C1 segment of cervical spinal cord (tissue), 14 donors: ENCODE measurements at places on chromosomes 7 and 10.

DNA sequence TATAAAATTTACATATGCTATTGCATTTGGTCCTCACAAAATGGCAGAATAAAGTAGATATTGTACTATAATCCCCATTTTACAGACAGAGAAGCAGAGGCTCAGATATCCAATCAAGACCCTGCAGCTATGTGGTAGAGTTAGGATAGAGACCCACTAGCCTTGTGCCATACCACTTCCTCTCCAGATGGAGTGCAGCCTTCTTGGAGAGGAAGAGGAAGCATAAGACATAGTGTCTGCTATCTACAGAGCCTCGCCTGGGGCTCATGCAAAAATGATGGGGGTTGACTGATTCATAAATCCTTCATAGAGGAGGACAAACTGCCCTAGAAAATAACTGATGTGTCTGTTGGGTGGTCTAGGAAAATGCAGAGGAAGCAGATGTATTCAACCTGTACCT is 447.3 kb downstream of the KCNMA1 start:
- no peak for DNase-seq

GRCh38 chr10:10845826-10846503 is 171.7 kb upstream of the CELF2 start:
- DNase-seq, result no peak

- DNase-seq, result no peak
Observed at GRCh38 chr10:23448802-23449570, 10.1 kb downstream of the OTUD1 start.

GRCh38 chr10:126576336-126576735 is 94.2 kb downstream of the C10orf90 start:
- no peak for DNase-seq

DNA sequence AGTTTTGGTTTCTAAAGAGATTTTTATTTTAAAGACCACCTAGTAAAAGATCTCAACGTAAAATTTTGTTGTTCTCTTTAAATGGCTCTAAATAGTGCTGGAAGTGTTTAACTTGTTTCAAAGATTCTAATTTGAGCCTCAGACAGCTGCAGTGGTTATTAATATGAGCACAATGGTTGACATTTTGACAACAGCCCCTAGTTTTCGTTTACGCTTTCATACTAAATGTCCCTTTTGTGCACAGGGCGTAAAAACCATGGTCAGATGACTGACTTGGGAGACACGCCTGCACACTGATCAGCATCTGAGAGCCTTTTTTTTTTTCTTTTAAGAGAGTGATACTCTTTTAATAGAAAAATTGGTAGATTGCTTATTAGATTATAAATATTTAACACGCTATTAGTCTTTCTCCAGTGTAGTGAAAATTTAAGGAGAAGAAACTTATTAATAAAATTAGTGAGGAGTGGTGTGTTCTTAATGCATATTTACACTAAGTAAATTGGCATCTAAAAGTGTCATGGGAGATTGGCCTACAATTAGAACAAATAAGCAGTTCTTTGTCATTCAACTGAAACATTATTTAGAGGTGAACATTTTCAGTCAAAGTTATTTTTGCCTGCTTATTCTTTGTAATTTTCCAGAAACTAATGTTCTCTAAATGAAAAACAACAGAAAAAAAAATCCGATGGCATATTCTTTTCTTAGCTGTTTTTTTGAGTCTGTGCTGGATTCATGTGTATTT is 182.8 kb upstream of the PHYHIPL start:
- no peak for DNase-seq

GRCh38 chr7:158858592-158859503 is 2.5 kb downstream of the DYNC2I1 start:
- DNase-seq, result no peak

DNA sequence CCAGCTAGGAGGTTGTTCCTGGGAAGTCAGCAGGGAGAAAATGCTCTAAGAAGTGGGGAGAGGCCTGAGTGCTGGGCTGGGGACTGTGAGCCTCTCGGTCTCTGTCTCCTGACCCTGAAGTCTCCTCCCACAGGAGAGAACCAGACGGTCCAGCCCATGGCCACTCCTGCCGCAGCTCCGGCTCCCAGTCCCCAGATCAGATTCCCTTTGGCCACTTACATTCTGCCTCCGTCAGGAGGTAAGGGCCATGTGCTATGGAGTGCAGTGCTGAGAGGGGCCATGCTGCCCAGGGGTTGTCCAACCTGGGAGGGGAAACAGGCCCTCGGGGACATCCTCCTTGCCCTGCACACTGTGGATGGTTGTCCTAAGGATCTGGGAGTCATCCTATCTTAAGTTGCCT is 21.3 kb upstream of the ZNF467 start:
- DNase-seq, result no peak

DNA sequence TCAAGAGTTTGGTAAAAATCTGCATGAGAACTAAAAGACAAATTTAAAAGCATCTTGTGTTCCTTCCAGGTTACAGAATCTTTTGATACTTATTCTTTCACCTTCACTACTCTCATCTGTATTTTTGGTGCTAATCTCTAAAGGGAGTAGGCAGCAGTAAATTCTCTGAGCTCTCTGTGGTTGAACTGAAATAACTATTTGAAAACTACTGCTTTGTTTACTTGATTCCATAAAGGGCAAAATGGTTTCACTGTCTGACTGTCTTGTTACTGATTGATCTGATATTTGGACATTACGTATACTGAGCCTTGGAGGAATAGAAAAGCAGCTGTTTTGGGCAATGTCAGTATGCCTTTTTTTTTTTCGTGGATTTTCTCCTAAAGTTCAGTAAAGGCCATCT is 103.3 kb downstream of the CHRM2 start:
- DNase-seq, result no peak

DNA sequence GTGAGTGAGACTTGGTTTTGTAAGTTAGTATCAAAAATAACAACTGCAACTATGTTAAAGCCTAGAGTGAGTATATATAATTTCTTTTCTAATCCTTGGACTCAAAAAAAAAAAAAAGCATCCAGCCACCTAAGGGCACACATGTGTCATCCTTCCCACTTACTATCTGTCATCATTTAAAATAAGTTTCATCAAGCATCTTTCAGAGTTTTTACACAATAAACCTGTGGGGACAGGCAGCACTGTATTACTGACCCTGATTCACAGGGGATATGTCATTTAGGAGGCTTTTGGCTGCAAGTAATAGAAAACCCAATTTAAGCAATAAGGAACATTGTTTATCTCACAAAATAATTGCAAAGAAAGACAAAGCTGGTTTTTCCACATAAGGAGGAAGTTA is 32.3 kb upstream of the OSBPL3 start:
- DNase-seq, result no peak

DNA sequence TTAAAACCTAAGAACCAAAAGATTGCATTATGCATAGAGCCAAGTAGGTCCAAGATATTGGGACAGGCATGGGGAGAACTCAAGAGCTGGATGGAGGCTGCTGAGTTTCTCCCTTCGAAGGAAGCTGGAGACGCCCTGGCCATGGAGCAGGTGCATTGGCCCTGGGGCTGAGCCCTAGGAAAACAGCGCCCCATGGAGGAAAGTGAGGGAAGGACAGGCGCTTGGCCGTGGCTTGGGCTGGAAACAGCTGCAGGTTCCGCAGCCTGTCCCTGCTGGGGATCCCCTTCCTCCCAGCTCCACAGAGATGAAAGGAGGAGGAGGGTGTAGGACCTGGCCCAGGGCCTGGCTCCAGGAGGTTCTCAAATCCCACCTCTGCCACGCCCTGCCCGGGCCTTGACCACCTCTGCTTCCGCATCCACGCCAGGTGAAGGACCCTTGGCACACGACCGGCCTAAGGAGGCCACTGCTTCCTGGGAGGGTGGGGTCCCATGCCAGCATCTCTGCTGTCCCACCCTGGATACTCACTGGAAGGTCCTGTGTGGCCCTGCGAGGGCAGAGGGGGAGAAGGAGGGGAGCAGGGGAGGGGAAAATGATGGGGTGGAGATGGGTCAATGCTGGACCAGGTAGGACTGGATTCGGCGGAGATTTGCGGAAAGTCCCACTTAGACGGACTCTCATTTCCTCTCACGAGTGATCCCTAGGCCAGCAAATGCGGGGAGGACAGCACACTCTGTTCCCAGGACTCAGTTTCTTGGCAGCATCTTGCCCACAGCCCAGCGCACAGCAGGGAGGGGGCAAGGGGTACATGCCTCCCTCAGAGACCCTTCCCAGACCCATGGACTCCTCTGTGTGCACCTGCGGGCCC is 258.6 kb upstream of the TCERG1L start:
- no peak for DNase-seq

- DNase-seq, result no peak
Observed at GRCh38 chr7:55030314-55030713, 11.5 kb downstream of the EGFR start.

GRCh38 chr7:43085992-43086391 is 26.5 kb upstream of the HECW1 start:
- DNase-seq, result no peak

GRCh38 chr10:50648089-50648934 is 24.6 kb upstream of the SGMS1 start:
- DNase-seq, result no peak

- no peak for DNase-seq
Observed at GRCh38 chr10:132449811-132450181, 52.8 kb downstream of the PWWP2B start.

DNA sequence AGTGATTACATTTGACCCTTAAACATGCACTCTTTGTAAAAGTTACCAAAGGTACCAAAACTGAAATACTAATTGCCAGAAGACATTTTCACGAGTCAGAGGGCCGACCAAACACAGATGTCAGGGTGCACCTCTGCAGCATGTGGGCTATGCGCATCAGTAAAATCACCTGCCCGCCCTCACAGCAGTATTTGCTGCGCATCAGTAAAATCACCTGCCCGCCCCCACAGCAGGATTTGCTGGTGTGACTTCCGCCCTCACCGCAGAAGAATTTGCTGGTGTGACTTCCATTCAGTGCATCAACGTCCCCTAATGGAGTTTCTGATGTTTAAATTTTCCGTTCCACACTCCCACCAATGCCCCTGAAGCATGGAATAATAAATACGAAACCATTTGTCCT is 202.9 kb downstream of the PTPRN2 start:
- no peak for DNase-seq

DNA sequence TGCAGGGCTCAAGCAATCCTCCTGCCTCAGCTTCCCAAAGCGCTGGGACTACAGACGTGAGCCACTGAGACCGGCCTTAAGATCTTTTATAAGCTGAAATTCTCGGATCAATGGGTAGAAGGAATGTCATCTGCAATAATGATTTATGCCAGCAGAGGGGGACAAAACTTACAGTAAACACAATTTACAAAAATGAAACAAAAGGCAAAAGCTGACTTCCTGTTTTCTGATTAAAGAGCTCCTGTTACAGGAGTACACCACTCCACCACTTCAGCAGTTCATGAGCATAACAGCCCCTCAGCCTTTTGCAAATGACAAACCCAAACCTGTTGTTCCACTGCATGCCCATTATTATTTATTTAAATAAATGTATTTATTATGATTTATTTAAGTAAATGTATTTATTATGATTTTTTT is 88.5 kb upstream of the ATP6V0A4 start:
- no peak for DNase-seq
